Stimulated activated CD4-positive, alpha-beta T cell treated with anti-CD3 and anti-CD28 coated beads, Interleukin-12 subunit alpha, Interleukin-12 subunit beta, amount 100 ng/mL, for 4 hours (primary cell): ENCODE measurements at places on chromosomes 2 and 18.

GRCh38 chr2:122873951-122874350 lies 1118.5 kb downstream of the TSN start:
- DNase-seq = no peak

GRCh38 chr2:72475246-72475645 lies 327.6 kb upstream of the CYP26B1 start:
- no peak for DNase-seq

DNA sequence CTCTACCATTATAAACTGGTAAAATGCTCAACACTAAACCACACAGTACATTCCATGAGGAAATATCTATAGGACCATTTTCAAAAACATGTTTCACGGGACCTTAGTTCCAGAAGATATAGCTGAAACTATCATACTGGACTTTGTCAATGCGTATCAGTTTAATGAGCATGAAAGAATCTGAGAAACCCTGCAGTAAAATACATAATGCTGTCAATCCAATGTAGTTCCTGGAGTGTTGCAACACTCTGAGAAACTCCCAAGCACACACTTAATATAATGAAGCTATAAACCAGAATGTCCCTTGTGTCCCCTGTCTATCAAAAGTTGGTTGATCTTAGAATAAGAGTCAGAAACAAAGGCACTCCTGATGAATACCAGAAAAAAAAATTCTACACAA lies 16.2 kb downstream of the IWS1 start:
- DNase-seq = no peak

DNA sequence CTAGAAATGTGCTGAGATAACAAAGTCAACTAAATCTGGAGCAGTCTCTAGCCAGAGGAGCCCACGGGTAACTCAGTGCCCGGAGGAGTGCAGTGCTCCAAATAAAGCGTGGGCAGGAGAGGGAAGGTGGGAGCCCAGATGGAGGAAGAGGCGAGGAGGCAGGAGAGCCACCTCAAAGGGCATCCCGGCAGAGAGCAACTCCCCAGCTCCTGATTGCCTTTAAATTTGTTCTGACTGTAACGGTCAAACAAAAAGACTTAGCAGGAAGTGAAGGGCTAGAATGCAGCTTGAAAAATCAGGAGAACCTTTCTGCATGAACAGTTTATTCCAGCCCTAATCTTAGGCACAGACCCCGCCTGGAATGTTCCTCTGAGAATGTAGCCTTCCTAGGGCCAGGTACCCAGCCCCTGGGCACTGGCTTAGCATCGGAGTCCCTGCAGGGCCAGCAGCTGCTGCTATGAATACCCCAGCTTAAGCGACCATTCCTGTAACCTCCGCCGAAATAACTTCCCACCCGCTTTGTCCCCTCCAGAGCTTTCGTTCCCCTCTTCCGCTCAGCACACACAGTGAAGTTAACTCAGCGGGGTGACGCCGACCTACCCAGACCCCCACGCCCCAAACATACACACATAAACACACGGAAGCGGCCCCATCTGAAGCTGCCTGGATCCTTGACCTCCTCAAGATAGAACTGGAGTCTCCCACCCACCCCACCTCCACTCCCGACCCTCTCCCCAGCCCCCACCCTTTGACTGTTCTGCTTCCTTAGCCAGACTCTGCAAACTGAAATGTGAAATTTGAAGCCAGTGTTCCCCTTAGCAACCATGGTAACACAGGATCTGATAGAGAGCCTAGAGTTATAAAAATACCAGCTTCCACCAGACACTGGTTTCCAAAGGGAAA lies 123.2 kb downstream of the SMAD7 start:
- DNase-seq = no peak

DNA sequence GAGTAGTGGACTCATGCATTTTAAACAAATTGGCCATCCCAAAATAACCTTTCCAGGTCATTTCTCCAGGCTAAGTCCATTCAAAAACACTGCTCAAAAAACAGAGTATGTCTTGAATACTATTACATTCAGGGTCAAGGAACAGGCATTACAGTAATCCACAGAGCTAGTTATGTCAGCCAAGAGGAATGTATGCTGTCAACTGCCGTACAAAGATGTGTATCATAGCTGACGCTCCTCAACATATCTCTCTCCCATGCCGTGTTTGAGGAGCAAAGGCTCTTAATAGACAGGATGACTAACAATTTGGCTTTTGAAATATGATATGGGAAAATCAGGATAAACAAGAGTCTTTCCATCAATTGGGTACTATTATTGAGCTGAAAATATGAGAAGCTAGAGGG lies 68.8 kb upstream of the KCTD1 start:
- DNase-seq = no peak

GRCh38 chr2:197890168-197890567 lies 85.8 kb downstream of the PLCL1 start:
- DNase-seq = no peak

DNA sequence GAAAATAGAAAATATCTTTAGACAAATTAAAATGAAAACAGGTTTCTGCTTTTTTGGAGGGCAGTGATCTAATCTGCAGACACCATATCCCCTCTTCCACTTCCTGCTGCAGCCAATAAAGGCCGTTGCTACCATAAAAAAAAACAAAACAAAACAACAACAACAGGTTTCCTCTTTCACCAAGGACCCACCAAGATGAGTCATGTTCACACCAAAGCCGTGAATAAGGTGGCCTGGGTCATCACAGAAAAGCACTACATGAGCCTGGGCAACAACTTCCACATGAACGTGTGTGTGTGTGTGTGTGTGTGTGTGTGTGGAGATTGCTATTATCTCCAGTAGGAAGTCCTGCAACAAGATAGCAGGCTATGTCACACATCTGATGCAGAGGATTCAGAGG lies 24.8 kb upstream of the TFCP2L1 start:
- DNase-seq = no peak

GRCh38 chr2:28895189-28895893 lies 874 bp downstream of the WDR43 start:
- DNase-seq = peak; percentile 51

DNA sequence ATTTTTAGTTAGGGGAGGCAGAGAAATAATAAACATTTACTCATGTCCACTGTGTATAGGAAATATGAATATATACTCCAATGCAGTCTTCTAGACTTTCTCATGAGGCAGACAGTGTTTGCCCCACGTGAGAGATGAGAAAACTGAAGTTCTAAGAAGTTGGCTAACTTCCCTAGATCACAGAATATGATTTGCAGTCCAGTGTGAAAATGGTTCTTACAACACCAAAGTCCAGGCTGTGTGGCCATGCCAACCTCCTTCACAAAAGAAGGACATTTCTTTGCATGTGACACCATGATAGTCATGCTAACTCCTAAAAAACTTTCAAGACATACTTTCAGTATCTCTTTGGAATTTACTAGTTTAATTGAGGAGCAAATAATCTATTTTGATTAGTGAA lies 143.7 kb downstream of the IRS1 start:
- DNase-seq = no peak

DNA sequence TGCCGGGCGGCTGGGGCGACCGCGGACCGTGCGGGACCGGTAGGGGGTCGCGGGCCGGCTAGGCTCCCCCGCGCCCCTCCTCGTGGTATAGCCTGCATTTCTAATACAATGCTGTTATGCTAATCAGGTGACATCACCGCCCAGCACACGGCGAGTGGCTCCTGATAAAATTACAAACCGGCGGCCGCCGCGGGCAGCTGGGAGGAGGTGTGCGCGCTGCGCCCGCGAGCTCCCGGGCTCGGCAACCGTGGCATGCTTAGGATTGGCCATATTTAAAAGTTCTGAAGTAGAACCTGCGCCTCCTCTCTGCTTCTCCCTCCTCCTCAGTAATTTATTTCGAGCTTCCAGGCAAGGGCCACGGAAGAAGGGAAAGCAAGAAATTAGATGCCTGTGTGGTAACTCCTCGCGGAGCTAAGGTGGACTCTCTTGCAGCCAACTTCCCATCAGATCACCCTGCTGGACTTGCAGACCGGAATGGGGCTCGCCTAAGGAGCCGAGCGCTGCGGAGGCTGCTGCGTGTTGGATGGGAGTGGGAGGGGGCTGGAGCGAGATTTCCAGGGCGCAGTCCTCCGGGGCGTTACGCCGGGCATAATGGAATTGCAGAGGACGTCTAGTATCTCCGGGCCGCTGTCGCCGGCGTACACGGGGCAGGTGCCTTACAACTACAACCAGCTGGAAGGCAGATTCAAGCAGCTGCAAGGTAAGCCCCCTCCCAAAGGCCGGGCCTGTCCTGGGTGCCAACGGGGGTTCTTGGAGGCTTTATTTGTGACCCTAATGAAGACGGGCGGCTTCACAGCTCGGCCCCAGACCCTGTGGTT lies 102.3 kb downstream of the SPTBN1 start:
- DNase-seq = peak; percentile 64

DNA sequence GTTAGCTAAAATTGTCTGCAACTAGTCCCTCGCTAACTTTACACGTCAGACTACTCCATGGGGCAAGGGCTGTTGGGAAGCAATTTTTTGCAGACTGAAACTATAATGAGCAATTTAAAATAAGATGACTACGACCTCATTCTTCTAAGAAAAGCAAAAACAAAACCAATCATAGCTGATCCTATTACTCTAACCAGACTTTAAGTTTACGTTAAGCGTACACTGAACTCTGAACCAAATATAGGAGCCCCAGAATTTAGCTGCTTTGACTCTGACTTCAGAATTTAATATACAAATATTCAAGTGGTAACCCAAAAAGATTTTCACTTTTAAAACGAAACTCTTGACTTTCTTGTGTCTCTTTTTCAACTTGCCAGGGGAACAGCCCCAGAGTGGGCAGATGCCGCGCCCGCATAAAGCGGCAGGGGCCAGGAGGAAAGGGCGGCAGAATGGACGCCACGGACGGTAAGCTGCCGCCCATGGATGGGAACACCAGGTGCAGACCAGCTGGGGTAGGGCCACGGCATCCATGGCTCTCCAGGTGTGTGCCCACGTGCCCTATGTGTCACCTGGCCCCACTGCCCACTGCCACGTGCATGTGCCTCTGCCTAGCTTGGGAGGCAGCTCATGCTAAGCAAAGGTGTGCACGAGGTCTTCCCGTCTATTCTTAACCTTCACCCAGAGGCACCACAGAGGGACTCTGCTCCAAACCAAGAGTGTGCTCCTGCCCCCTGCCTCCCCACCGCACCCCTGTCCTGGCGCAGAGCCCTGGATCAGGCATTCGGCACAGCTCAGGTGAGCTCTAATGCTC lies 217.6 kb downstream of the HDAC4 start:
- no peak for DNase-seq

GRCh38 chr18:3236470-3236869 lies 11.1 kb upstream of the MYL12A start:
- DNase-seq = no peak

DNA sequence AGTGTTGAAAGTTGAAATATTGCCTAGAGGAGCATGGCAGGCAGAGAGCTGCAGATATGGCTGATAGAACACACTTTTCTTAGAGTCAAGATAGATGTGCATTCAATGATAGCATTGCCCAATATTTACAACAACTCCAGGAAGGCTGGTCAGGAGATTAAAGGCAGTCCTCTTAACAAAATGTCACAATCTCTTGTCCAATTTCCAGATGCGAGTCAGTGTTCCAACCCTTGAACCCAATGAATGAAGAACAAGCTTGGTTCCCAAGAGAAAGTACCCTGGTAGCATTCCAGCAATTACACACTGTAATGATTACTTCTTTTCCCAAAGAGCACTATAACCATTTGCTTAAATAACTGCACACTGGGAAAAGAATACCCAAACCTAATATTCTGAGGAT lies 839.4 kb upstream of the VRK2 start:
- DNase-seq = no peak

GRCh38 chr2:71877636-71878035 lies 270.0 kb downstream of the CYP26B1 start:
- DNase-seq = no peak

DNA sequence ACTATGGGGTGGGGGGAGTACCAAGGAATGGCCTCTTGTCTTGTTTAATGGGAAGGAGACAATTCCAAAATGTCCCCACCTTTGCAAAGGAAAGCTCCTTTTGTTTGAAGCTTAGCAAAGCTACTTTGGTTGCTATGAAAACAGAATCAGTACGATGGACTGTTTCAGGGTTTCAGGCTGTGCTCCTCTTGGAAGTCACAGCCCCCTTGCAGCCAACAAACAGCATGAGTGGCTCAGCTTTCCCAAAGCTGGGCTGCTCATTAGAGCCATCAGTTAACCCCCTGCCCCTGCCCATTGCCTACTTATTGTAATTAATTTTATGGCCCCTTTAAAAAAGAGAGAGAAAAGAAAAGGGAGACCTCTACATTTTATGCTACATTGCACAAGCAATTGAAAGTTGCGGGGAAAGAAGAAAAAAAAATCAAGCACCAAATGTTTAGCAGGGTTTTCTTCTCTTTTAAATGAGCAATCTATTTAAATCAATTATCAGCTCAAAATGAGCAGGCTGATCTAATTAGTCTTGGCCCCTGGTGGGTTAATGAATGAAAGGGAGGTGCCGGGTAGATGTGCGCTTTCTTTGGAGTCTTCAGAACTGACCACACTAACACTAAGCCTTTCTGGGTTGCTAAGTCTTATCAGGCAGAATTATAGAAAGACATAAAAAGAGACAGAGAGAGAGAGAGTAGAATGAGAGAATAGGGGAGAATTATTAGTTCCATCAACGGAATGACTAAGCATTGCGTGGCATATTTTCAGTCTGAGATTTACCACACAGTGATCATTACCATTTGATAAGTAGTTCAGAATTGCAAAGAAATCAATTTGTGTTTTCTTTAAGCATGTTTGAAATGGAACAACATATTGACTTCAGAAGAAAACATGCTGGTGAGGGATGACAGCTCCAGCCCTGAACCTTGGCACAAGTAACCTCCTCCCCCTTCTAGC lies 284.9 kb downstream of the INSIG2 start:
- no peak for DNase-seq

DNA sequence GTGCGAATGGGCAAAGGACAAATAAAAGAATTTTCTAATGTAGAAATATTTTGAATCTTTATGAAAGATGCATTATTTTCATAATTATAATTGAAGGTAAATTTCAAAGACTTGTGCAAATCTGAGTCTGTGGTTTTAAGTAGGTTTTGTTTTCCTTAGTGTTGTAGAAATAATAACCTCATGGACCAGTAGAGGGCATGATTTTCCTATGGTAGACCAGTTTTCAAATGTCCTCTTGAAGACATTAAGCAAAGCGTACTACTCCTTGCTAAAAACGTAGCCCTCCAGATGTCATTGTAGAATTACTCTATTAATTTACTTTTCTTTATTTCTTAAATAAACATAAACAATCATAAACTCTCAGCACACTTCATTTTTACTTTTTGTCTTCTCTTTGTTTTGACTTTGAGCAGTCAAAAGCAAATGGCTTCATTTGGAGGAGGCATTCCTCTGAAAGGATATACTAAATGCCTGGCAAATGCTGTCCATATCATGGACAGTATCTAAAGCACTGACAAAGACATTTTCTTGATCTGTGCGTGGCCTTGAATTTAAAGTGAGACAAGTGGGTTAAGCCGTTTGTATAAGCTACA lies 85.8 kb upstream of the FAM237A start:
- no peak for DNase-seq
